ENCODE measurements at places on chromosomes 2 and 18.
A peak's percentile ranks its signal among the peaks of the same experiment; 100 is the strongest.

DNA sequence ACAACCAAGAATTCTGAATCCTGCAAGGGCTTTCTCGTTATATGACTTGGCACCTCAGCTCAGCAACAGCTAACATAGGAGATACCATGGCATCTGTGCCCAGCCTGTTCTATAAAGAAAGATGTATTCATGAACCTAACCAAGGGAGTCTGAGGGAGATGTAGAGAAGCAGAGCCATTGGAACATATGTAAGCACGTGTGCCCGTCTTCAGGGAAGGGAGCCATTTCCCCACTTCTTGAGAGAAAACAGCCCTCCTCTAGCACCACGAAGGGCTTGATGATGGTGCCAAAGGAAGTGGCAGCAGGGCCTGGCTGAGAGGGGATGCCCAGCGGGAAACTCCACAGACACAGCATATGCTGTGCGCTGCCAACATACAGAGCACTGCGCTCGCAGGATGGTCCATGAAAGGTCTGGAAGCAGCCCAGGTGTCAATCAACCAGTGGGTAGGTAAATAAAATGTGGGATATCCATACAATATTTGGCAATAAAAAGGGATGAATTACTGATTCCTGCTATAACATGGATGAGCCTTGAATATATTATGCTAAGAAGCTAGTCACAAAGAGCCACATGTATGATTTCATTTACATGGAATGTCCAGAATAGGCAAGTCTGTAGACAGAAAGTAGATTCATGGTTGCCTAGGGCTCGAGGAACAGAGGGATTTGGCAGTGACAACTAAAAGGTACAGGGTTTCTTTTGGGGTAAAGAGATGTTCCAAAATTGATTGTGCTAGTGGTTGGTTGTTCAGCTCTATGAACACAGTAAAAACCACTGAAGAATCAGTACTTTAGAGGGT lies 16.1 kb downstream of the TMEM247 start:
- DNase-seq = peak; percentile 63

- peak; percentile 97 for DNase-seq
These were observed 6.5 kb downstream of the BIN1 start for GRCh38 chr2:127100251-127101047.

GRCh38 chr18:6836331-6836730 lies 106.8 kb downstream of the ARHGAP28 start:
- DNase-seq = peak; percentile 73

GRCh38 chr2:192159208-192159607 lies 35.5 kb downstream of the TMEFF2 start:
- no peak for DNase-seq

DNA sequence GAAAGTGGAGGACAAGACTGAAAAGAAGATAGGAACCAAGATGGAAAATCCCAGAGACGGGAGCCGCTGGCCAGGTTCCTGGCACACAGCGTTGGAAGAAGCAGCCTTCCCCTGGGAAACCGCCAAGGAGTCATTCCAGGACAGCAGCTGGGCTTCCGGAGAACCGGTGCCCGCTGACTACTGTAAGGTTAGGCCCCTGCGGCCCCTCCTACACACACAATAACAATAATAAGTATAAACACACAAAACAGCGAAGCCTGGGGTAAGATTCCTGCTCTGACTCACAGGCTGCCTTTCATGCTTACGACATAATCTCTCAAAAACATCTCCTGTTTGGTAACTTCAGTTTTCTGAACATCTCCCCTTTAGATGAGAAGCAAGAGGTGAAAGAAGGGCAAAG lies 28.1 kb upstream of the MYCN start:
- DNase-seq = peak; percentile 54

Measured in kidney tubule cell (primary cell).